Activated naive CD8-positive, alpha-beta T cell treated with anti-CD3 and anti-CD28 coated beads, Interleukin-2, amount 10 ng/mL, durations not matched to agents 7 days and 5 days (primary cell): ENCODE measurements at places on chromosomes 3 and 15. TPM values are rescaled to one million over a fixed set of nuclear protein-coding genes. Genes with fewer than 3 reads are reported as not detected.

DNA sequence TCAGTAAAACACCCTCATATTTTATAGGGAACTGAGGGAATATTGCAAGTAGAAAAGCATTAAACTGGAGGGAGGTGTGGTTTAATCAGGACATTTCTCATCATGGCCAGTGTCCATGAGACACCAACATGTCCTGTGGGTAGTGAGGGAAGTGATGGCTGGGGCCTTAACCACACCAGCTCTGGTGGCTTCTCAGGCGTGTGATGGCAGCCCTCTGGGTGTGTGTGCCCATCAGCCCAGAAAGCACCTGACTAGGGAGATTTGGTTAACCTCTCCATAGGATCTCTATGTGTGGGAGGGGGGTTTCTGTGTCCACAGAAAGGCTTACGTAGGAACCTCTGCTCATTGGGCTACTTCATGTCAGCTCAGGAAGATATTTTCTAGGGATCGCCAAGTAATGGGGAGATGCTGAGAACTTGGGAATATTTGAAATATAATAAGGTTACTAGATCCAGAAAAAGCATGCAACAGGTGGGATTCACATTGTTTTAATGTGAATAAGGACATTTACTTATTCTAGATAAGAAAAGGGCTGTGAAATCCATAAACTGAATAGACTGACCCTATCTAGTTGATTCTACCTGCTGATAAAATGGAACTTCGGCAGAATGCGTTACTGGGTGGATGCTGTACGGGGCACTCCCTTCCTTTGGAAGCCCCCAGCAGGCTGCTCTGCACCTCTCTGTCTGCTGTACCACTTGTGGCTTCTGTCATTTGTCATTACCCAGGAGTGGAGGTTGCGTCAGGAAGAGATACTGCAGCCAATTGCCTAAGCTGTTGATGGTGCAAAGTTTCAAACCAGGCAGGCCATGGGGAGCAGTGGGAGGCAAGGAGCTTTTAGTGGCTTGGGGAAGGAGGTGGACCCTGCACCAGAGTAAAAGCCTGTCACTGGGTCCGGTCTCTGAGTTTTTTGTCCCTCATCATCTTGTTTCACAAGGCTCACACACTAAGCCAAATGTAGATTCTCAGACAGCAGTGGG is 21.5 kb downstream of the PDHB start:
- peaks cover 6% of the 10 kb centered on the region for H3K4me1 ChIP-seq
- H3K27ac ChIP-seq = no peak overlapping the region
- peaks cover 22% of the 10 kb centered on the region for H3K36me3 ChIP-seq
- no peak for DNase-seq

GRCh38 chr3:156812521-156813335 is 13.4 kb upstream of the LEKR1 start:
- H3K27me3 ChIP-seq = no peaks in the 10 kb centered on the region
- H3K36me3 ChIP-seq = peaks cover 22% of the 10 kb centered on the region
- H3K4me3 ChIP-seq = no peak overlapping the region
- peaks cover 29% of the 10 kb centered on the region for H3K4me1 ChIP-seq

DNA sequence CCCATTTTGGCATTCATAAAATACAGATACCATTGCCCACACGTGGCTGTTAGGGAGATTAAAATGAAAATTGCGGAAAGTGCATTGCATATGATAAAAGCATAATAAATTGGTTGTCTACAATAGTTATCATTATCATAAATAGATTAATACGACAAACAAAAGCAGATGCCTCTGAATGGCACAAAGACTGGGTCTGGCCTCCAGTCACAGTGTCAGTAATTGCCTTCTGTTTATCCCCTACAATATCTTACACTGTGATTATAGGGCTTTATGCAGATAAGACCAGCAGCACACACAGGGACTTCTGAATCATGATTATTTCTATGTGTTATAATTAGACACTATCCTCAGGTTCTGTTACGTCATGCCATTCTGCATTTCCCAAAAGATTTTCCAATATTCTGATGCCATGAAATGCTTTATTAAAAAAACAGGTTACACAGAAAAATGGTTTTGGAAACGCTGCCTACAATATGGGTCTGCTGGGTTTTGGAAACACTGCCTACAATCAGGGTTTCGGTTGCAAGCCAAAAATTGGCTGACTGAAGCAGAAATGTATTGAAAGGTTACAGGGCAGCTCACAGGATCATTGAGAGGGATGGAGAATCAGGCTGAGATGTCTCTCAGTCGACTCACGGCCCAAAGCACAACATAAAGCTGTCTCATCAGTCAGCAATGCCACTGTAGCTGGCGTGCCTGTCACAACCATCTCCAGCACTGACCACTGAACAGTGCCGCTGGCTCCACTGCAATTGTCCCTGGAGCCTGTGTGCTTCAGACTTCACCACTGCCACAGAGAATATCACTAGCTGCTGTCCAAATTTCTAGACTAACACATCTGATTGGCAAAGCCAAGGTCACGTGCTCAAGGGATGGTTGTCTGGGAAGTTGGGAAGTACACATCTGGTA is 248.1 kb downstream of the ERC2 start:
- H3K27me3 ChIP-seq = peaks cover 5% of the 10 kb centered on the region
- no peaks in the 10 kb centered on the region for H3K36me3 ChIP-seq

- no peak for DNase-seq
- H3K4me3 ChIP-seq = no peak overlapping the region
- H3K4me1 ChIP-seq = no peaks in the 10 kb centered on the region
- H3K27me3 ChIP-seq = no peaks in the 10 kb centered on the region
- H3K36me3 ChIP-seq = no peaks in the 10 kb centered on the region
These were observed 36.4 kb upstream of the PRR23E start for GRCh38 chr3:127156338-127157050.

DNA sequence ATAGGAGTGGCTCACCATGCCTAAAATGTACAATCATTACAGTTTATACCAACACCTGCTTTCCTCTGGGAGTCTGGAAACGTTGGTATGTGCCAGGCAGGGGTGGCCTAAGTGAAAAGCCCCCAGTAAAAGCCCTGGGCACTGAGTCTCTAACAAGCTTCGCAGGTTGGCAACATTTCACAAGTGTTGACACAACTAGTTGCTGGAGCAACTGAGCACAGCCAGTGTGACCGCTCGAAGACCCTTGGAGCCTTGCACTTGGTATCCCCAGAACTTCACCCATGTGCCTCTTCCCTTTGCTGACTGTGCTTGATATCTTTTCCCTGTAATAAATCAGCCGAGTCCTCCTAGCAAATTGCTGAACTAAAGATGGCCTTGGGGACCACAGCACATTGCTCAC is 2.7 kb downstream of the RIOX2 start:
- peaks cover 54% of the 10 kb centered on the region for H3K4me1 ChIP-seq
- H3K4me3 ChIP-seq = no peak overlapping the region
- H3K27me3 ChIP-seq = no peaks in the 10 kb centered on the region
- H3K36me3 ChIP-seq = peaks cover 13% of the 10 kb centered on the region
- H3K27ac ChIP-seq = peak overlapping the region; percentile 19

DNA sequence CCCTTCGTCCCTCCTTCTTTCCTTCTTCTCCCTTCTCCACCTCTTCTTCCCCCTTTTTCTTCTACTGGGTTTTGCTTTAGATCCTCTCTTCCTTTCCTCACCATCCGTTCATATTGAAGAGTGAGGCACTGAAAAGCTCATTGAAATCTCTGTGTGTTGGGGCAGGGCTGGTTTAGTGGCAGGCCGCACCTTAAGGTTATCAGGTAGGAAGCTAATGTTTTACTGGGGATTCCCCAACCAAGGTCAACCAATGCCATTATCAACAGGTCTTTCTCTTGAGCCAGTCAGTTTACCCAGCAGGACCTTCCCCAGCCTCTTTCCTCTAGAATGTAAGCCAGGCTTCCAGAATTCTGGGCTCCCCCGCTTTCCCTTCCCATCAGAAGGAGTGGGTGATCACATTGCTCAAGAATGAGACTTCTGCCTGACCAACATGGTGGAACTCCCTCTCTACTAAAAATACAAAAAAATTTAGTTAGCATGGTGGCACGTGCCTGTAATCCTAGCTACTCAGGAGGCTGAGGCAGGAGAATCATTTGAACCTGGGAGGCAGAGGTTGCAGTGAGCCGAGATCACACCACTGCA is 11.5 kb upstream of the VPS8 start:
- H3K27ac ChIP-seq = no peak overlapping the region
- H3K27me3 ChIP-seq = peaks cover 41% of the 10 kb centered on the region
- H3K4me1 ChIP-seq = peaks cover 3% of the 10 kb centered on the region
- H3K36me3 ChIP-seq = no peaks in the 10 kb centered on the region

DNA sequence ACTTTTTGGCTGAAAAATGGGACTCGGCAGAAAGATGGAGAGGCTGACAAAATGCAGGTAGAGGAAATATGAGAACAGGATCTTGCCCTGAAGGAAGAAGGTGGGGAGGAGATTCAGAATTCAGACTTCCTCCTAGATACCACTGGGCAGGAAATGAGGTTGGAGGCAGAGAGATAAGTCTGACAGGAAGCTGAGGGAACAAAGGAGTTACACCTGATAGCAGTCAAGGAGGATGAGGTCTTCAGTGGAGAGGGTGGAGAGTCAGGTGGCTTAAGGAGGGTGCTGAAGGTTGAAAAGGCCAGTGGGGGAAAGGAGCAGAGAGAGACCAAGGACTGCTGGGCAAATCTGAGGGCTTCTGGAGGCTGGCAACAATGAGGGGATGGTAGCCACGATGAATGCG is 56.8 kb downstream of the CCR4 start:
- H3K4me1 ChIP-seq = peaks cover 15% of the 10 kb centered on the region
- peak overlapping the region; percentile 27 for H3K27ac ChIP-seq
- H3K36me3 ChIP-seq = peaks cover 45% of the 10 kb centered on the region
- H3K27me3 ChIP-seq = no peaks in the 10 kb centered on the region
- no peak for DNase-seq
- H3K4me3 ChIP-seq = peak overlapping the region; percentile 32

DNA sequence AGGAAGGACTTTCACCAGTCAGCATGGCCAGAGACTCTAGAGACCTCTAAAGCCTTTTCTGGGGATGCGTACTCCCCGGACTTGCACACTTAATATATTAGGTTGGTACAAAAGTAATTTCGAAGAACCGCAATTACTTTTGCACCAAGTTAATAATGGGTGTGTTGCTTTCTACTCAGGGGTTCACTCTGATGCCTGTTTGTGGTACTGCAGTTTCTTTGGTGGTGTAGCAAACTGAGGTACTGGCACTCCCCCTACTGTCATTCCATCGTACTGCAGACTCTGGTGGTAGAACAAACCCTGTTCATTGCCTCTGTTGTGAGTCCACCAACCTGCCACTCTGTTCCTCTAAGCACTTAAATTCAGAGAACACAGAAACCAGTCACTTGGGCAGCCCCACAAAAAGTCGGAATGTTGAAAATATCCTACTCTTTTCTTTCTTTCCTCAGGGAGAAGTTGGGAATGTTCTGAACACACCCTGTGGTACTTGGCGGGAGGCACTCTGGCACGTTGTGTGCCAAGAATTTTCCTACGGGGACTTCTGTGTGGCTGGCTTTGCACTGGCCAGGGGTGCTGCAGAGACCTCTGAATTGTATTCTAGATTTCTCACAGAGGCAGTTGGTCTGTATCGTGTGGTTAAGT is 46.3 kb downstream of the GABRG3 start:
- H3K36me3 ChIP-seq = no peaks in the 10 kb centered on the region
- DNase-seq = no peak
- no peaks in the 10 kb centered on the region for H3K4me1 ChIP-seq
- no peak overlapping the region for H3K4me3 ChIP-seq

- no peaks in the 10 kb centered on the region for H3K4me1 ChIP-seq
- no peak for DNase-seq
- H3K36me3 ChIP-seq = no peaks in the 10 kb centered on the region
These were observed 67.2 kb downstream of the UMPS start for GRCh38 chr3:124797426-124797945.

- H3K27me3 ChIP-seq = no peaks in the 10 kb centered on the region
- no peak overlapping the region for H3K4me3 ChIP-seq
- no peak overlapping the region for H3K27ac ChIP-seq
- H3K36me3 ChIP-seq = no peaks in the 10 kb centered on the region
- H3K4me1 ChIP-seq = no peaks in the 10 kb centered on the region
These were observed 47.0 kb upstream of the TRIM42 start for GRCh38 chr3:140630866-140631265.

- H3K27me3 ChIP-seq = peaks cover 8% of the 10 kb centered on the region
- no peak overlapping the region for H3K4me3 ChIP-seq
- H3K4me1 ChIP-seq = peaks cover under 1% of the 10 kb centered on the region
- no peak for DNase-seq
- no peak overlapping the region for H3K27ac ChIP-seq
These were observed 10.4 kb upstream of the BAHD1 start for GRCh38 chr15:40430271-40430805.

DNA sequence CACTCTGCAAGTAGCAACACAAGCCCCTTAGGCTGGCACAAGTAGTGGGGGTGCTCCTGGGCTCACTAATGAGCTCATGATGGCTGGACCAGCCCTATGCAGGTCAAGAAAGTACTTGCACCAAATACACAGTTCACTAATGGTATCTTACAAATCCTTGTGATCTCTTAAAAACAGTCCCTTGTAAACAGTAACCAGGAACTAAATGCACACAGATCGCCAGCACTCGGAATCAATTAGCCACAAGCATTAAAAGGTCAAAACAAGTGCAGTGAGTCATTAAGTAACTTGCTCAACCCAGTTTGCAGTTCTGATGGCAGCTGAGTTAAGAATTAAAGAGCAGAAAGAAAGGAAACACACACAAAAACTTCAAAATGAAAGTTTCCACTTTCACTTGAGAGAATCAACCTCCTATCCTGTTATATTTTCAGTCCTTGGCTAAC is 43.2 kb downstream of the ARHGEF3 start:
- H3K27me3 ChIP-seq = no peaks in the 10 kb centered on the region
- H3K27ac ChIP-seq = peak overlapping the region; percentile 93
- no peak for DNase-seq
- peak overlapping the region; percentile 71 for H3K4me3 ChIP-seq

- no peaks in the 10 kb centered on the region for H3K36me3 ChIP-seq
- H3K4me1 ChIP-seq = no peaks in the 10 kb centered on the region
These were observed 667.0 kb downstream of the SQOR start for GRCh38 chr15:46301826-46302225.

GRCh38 chr15:99324082-99324620 is 72.9 kb downstream of the LRRC28 start:
- H3K36me3 ChIP-seq = no peaks in the 10 kb centered on the region
- no peak overlapping the region for H3K4me3 ChIP-seq
- DNase-seq = no peak

GRCh38 chr3:194869482-194870169 is 183.9 kb downstream of the FAM43A start:
- no peak overlapping the region for H3K27ac ChIP-seq
- no peak for DNase-seq
- H3K36me3 ChIP-seq = no peaks in the 10 kb centered on the region
- H3K27me3 ChIP-seq = peaks cover 20% of the 10 kb centered on the region

GRCh38 chr3:13277860-13278531 is 142.1 kb downstream of the NUP210 start:
- H3K4me3 ChIP-seq = no peak overlapping the region
- no peaks in the 10 kb centered on the region for H3K36me3 ChIP-seq
- H3K27me3 ChIP-seq = peaks cover 36% of the 10 kb centered on the region
- H3K27ac ChIP-seq = no peak overlapping the region
- no peak for DNase-seq

The SAMMSON gene
- total RNA-seq = not detected

The CLSTN2 gene
- not detected for total RNA-seq

The SLC28A2 gene
- total RNA-seq = not detected

The TOPBP1 gene
- 82.0 TPM for total RNA-seq

The STRA6 gene
- not detected for total RNA-seq

The SST gene
- total RNA-seq = not detected

The GOLGA6L4 gene
- total RNA-seq = 4.6 TPM

The DCP1A gene
- 32.5 TPM for total RNA-seq

The EFHB gene
- not detected for total RNA-seq

The CCDC80 gene
- not detected for total RNA-seq

The CASR gene
- not detected for total RNA-seq

The TGM4 gene
- not detected for total RNA-seq

The NR2E3 gene
- total RNA-seq = not detected

The TMEM158 gene
- not detected for total RNA-seq

The RETNLB gene
- not detected for total RNA-seq

The NEIL1 gene
- total RNA-seq = 9.8 TPM
